ENCODE measurements at places on chromosomes 6 and 20. TPM values are rescaled to one million over a fixed set of nuclear protein-coding genes. Genes with fewer than 3 reads are reported as not detected.

The SIRPG gene
- total RNA-seq: not detected

The CGA gene
- not detected for total RNA-seq

The UBE2J1 gene
- 44.5 TPM for total RNA-seq

The MYB gene
- total RNA-seq: 0.36 TPM

The PCK1 gene
- not detected for total RNA-seq

Data from osteoblast (primary cell).